ENCODE measurements at places on chromosomes 11 and 22. TPM values are rescaled to one million over a fixed set of nuclear protein-coding genes. Genes with fewer than 3 reads are reported as not detected.

DNA sequence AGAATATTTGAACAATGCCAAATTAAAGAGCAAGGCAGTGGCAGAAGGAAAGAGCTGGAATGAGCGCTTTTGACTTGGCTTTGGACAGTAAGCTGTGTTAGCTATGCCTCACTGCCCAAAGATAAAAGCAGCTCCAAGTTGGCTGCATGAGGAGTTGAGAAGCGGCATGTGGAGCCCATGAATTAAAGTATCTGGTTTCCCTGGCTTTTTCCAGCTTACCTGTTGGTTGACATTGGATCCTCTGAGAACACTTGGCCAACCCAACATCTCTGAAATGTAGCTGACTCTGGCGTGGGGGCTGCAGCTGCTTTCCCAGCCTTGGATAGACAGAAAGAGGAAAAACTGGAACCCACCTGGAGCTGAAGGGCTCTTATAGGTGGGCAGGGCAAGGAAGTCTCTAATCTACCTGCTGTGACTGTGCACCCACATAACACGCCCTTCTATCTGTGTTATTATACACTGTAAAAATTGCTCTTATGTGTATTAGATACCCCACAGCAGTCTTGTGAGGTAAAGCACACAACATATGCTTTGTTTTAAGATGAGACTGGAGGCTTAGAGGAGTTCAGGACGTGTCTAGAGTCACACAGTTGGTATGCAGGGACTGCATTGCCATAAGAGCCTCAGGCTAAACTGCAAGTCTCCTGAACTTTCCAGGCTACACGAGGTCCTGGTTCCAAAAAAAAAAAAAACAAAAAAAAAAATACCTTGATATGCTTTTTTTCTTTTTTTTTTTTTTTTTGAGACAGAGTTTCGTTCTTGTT, 5.8 kb downstream of the UBASH3B start:
- DNase-seq = no peak

BRD1 gene
- total RNA-seq = 27.3 TPM

DBX1 gene
- not detected for total RNA-seq

NNMT gene
- 295 TPM for total RNA-seq

BATF2 gene
- 1.4 TPM for total RNA-seq

DNA sequence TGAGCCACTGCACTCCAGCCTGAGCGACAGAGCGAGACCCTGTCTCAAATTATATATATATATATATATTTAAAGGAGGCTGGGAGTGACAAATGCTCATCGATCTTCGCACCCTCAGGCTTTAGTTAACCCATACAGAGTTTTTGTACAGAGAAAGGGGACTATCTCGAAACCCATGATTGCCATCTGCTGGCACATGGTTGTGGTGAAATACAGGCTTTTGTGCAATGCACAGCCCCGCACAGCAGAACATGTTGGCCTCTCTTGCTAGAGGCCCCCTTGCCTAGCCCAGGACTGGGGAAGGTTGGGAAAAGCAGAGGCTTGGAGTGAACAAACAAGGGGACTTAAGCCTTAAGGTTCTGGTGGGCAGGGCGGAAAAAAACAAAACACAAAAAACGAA, 3.6 kb downstream of the MYBPC3 start:
- DNase-seq = no peak

GRCh38 chr22:26806445-26807175, 149.2 kb downstream of the MIAT start:
- no peak for DNase-seq

Measured in ovary (tissue), 10 donors.